ENCODE measurements at places on chromosomes 4 and X.
A peak's percentile ranks its signal among the peaks of the same experiment; 100 is the strongest.

GRCh38 chr4:76600447-76600846 is 165.4 kb downstream of the SHROOM3 start:
- DNase-seq = no peak

DNA sequence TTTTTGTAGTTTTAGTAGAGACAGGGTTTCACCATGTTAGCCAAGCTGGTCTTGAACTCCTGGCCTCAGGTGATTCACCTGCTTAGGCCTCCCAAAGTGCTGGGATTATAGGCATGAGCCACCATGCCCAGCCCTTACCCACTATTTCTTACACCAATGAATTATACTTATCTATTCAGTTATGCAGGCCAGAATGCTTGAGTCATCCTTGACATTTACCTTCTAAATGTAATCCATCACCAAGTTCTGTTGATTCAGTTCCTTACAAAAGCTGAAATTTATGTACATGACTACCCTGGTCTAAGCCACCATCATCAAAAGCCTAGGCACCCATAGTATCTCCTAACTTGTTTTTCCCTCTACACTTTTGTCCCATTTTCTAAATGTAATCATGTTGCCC is 585.7 kb downstream of the IL15 start:
- DNase-seq = no peak

- DNase-seq = no peak
Observed at GRCh38 chrX:113222305-113222704, 381.7 kb upstream of the AMOT start.

DNA sequence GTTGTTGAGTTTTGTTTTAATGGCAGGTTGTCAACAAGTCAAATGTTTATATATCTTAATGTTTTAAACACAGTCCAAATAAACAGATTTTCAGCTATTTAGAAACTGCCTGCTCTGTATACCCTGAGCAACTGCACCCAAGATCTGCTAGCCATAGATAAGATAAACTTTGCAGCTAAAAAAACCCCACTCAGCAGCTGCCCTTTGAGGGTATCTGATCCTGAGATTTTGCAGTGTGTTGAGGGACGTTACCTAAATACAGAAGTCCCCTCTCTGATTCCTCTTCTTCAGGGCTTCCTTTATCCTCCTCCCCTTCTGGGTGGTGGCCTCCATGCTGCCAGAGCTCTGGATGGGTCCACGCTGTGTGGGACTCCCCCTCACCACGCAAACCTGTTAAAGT is 11.0 kb upstream of the FGG start:
- no peak for DNase-seq

DNA sequence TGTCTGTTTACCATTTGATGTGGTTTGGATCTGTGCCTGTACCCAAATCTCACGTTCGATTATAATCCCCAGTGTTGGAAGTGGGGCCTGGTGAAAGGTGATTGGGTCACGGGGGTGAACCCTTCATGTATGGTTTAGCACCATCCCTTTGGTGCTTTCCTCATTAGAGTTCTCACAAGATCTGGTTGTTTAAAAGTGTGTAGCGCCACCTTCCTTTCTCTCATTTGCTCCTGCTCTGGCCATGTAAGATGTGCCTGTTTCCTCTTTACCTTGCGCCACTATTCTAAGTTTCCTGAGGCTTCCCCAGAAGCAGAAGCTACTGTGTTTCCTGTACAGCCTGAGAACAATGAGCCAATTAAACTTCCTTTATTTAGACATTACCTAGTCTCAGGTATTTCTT is 610.7 kb upstream of the ADGRL3 start:
- DNase-seq = no peak

GRCh38 chr4:8644966-8645752 is 52.6 kb downstream of the CPZ start:
- no peak for DNase-seq

DNA sequence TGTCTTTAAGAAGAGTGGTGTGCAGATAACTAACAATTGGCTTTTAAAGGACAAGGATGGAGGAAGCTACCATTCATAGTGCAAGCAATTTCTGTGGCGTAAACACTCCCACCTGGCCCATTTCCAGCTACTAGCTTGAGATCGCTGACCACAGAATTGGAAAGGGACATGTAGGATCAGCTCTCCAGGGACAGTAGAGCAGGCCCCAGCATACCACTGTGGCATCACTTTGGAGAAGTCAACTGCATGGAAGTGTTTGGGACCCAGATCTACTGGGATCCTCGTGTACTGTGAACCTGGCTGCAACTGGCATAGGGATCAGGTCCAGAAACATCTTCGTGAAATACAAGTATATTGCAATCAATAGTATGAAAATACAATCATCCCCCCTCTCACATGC is 515.0 kb downstream of the INPP4B start:
- no peak for DNase-seq

- no peak for DNase-seq
Observed at GRCh38 chr4:53537606-53538005, 53.7 kb downstream of the LNX1 start.

- DNase-seq = no peak
Observed at GRCh38 chr4:7189066-7189465, 3.3 kb upstream of the SORCS2 start.

DNA sequence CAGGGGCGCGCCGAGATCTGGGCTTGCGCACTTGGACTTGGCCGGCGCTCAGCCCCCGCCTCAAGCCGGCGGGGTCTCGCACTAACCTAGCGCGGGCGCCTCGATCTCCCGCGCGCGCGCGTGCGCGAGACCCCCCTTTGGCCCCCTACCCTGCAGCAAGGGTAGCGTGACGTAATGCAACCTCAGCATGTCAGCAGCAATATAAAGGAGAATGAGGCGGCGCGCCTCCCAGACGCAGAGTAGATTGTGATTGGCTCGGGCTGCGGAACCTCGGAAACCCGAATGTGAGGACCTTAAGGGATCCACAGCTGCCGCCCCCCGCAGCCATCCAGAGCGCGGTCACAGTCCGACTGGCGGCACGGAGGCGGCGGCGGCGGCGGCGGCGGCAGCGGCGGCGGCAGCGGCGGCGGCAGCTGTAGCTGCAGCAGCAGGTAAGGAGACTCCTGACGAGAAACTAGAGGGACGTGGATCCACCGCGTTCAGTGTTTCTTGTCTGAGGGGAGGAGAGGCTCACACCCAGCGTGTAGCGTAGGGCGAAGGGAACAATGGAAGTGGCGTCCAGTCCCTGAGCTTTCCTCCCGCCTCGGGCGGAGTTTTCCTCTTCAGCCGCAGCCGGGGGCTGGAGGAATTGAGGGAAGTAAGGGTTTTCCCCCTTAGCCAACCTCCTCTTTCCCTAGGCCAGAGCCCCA is at the start of the genes SATL1 and ZNF711:
Gene SATL1, minus strand, starts transcription at position 19 of the 689 bp plus-strand sequence. CDS start 134,811 bp downstream, outside the sequence.
Gene ZNF711, plus strand, starts transcription at position 231 of the 689 bp plus-strand sequence. CDS start 3,582 bp downstream, outside the sequence.
- peak; percentile 10 for DNase-seq

GRCh38 chr4:108205859-108206258 is 37.1 kb upstream of the LEF1 start:
- no peak for DNase-seq

DNA sequence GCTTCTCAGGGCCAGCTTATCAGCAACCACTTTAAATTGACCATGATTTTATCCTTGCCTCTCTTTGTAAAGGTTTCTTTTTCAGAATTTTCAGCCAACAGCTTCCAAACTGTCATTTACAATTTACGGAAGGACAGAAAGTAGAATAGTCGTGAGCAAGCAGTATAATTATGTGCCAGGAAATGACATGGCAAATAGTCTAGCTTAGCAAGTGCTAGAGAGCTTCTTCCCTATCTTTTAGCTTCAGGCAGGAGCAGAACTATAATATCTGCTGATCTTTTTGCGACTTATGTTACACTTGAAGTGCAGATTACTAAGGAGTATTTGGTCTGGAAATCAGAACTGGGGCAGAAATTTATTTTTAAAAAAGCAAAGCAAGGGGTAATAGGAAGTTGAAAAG is 123.0 kb upstream of the AP1S2 start:
- DNase-seq = no peak

DNA sequence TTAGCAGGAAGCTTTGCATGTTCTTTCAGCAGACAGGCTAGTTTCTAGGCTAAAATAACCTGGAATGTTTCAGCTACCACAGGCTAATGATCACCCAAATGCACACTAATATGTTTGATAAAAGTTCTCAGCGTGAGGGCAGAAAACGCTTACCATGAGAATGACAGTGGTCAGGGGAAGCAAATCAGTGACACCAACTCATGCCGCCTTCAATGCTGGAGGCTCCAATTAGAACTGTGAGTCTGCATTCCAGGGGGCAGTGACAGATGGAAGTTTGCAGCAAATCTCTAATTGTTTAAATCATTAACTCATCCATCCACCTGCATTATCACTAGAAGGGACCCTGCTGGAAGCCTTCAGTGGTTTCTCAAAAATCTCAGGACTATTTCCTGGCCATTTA is 43.2 kb downstream of the ANOS1 start:
- DNase-seq = no peak

- DNase-seq = no peak
Observed at GRCh38 chrX:45697591-45697990, 496.9 kb upstream of the DIPK2B start.
